ENCODE measurements at places on chromosomes 5 and 9. TPM values are rescaled to one million over a fixed set of nuclear protein-coding genes. Genes with fewer than 3 reads are reported as not detected.

DNA sequence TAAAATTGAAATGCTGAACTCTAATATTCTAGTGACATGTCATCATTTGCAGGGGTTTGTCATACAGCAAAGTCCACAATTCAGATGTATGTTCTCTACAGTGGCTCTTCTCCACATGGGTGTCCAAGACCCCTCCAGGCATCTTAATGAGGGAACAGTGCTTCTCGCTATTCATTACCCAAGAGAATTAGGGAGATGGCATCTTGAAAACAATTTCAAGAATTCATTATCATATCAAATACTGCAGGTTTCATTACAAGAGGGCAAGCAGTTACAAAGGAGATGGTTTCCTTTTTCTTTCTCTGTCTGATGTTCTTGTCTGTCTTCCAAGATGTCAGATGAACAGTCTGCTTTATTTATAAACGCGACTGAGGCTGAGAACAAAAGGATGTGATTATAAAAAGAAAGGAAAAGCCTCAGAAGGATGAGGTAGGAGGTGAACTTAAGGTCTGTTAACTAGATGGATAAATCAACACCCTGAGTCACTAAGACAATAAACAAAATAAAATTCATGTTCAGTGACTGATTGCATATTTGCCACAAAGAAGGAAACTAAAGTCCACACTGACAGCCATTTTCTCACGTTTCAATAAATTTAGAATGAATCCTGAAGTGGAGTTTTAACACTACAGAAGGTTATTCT, 326.7 kb upstream of the EFNA5 start:
- no peak for DNase-seq
- H3K27ac ChIP-seq, result no peak overlapping the region
- peaks cover 7% of the 10 kb centered on the region for H3K4me1 ChIP-seq
- no peak overlapping the region for H3K4me3 ChIP-seq
- H3K36me3 ChIP-seq, result no peaks in the 10 kb centered on the region
- H3K27me3 ChIP-seq, result no peaks in the 10 kb centered on the region

DNA sequence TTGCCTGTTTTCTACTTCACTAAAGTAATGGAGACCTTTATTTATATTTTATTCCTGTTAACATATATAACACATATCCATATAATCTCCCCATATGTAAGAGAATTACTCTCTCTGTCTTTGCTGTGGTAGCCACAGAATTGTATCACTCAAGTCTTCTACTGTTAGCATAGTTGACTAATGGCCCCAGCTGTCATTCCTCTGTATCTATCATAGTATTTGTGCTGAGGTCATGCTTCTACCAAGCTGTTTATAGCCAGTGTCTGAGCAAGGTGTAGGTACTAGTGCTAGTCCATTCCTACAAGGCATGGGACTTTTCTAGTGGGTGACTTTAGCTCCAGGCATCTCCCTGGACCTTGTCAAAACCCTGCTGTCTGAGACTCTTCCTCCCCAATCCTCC, 244.1 kb downstream of the KIAA0825 start:
- H3K27me3 ChIP-seq, result no peaks in the 10 kb centered on the region
- H3K36me3 ChIP-seq, result no peaks in the 10 kb centered on the region
- H3K27ac ChIP-seq, result no peak overlapping the region
- no peak for DNase-seq
- H3K4me3 ChIP-seq, result no peak overlapping the region
- H3K4me1 ChIP-seq, result no peaks in the 10 kb centered on the region

DNA sequence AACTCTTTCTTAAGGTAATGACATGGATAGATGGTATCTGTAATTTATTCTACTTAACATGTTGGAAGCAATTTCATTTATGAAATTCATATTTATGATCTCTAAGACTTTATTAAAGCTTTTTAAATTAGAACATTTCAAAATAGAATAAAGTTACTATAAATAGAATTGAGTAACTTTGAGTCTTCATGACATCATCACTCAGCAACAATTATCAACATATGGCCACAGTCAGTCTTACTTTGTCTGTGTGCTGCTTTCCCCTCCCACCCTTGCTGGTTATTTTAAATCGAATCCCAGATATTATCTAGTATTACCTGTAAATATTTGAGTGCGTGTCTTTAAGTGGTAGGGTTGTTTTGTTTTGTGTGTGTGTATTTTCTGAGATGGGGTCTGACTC, 65.2 kb downstream of the IPO11 start:
- H3K4me1 ChIP-seq, result peaks cover 17% of the 10 kb centered on the region
- no peak for DNase-seq
- H3K27ac ChIP-seq, result no peak overlapping the region
- peaks cover 42% of the 10 kb centered on the region for H3K36me3 ChIP-seq

GRCh38 chr5:37871023-37871815, 31.4 kb upstream of the GDNF start:
- no peak overlapping the region for H3K27ac ChIP-seq
- no peak for DNase-seq
- H3K4me3 ChIP-seq, result no peak overlapping the region

DNA sequence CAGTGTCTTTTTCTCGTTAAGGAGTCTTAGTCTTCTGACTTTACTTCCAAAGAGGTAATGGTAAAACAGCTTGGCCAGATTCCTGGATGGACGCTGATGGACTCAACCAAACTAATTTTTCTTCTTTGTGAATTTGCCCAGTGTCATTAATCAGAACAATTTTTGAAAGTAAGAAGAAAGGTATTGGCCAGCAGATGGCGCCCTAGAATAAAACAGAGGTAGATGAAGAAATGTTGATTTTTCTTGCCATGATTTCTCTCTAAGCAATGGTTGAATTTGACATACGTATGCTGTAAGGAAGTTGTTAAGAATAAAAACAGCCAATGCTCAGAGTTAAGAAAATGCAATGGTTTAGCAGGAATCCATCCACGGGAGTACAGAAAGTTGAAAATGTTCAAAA, 500.0 kb downstream of the DIRAS2 start:
- no peak overlapping the region for H3K4me3 ChIP-seq
- H3K36me3 ChIP-seq, result no peaks in the 10 kb centered on the region
- H3K27me3 ChIP-seq, result peaks cover 36% of the 10 kb centered on the region
- no peak overlapping the region for H3K27ac ChIP-seq

DNA sequence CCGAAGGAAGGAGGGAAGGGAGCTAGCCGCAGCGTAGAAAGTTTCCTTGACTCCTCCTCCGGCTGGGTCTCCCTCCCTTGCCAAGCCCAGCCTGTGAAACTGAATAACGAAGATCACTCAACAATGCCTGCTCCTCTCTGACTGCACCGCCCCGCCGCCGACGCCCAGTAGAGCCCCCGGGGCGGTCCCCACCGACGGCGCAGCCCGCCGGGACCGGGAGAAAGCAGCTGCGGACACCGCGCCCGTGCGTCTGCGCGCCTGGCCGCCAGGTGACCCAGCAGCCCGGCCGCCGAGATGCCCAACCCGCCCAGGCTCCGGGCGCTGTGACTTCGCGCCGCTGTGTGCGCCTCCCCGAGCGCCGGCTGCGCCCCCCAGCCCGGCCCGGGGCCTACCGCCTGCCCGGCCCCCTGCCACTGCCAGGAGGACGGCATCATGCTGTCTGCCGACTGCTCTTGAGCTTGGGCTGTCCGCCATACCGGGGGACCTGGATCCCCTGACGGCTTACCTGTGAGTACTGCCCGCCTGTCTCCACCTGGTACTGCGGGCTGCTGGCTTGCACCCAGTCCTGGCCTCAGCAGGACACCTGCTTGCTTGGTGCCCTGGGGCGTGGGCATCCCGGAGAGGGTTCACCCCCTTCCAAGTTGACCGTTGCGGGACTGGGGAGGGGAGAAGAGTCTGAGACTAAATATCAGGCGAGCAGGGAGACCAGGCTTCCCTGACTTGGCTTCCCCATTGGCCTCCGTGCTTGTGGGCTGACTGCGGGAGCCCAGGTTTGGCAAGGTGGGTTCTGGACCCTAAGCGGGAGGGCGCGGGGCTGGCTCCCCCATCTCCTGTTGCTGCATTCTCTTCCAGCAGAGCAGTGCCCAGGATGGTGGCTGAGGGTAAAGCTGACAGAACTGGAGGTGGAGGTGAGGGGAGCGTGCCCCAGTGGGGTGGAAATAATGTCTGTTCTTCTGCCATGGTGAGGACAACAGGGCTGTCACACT, 26.2 kb upstream of the SPTLC1 start:
- no peak for DNase-seq
- H3K27ac ChIP-seq, result no peak overlapping the region
- peaks cover 31% of the 10 kb centered on the region for H3K27me3 ChIP-seq
- H3K4me1 ChIP-seq, result peaks cover 10% of the 10 kb centered on the region
- H3K36me3 ChIP-seq, result no peaks in the 10 kb centered on the region

DNA sequence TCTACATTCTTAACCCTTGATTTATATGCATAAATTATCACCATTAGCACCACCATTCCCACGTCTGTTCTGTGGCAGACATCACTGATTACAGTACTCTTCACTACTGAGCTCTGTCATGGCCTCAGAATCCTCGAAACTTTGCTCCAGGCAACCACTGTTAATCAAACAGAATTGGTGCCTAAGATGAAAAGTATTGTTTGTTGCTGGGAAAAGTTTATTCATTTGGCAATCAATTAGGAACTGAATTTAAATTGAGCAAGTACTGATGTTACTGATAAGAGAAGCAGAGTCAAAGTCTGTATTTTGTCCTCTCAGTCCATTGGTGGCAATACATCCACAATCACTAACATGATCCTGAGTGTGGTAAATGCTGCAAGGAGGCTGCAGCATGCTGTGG, 12.8 kb downstream of the SLC1A1 start:
- H3K27ac ChIP-seq, result no peak overlapping the region
- no peak for DNase-seq
- H3K36me3 ChIP-seq, result no peaks in the 10 kb centered on the region
- H3K27me3 ChIP-seq, result no peaks in the 10 kb centered on the region
- H3K4me3 ChIP-seq, result no peak overlapping the region

DNA sequence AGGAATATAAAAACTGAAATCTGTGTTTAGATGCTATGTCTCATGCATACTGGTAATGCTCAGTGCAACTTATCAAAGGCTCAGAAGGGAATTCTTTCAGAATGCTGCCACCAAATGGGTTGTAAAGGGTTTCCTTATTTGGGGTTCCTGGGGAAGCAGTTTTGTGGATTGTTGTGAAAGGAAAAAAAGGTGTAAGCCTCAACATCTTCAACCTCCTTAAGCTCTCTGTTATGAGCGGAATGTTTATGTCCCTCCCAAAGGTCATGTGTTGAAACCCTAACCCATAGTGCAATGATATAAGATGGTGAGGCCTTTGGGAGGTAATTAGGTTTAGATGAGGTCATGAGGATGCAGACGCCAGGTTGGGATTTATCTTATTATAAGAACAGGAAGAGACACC, 41.6 kb downstream of the GNA14 start:
- peaks cover 13% of the 10 kb centered on the region for H3K27me3 ChIP-seq
- no peaks in the 10 kb centered on the region for H3K36me3 ChIP-seq
- no peak for DNase-seq

- no peaks in the 10 kb centered on the region for H3K36me3 ChIP-seq
- no peak overlapping the region for H3K4me3 ChIP-seq
- no peaks in the 10 kb centered on the region for H3K4me1 ChIP-seq
- no peak overlapping the region for H3K27ac ChIP-seq
- DNase-seq, result no peak
These were observed 166.1 kb downstream of the MACROH2A1 start for GRCh38 chr5:135232958-135233357.

DNA sequence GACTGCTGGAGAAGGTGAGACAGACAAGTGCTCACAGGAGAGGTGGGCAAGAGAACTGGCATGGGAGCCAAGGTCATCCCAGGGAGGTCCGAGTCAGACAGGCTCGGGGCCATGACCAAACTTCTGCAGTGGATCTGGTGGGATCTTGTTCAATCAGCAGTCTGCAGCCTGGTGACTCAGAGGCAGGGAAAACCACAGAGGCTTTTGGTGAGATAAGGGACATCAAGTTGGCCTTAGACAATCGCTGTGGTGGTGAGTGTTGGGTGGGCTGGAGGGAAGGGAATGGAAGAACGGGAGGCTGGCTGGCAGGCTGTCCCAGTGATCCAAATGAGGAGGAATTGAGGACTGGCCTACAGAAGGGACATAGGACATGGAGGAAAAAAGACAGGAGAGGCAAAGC, 123.8 kb downstream of the TMEM174 start:
- H3K4me3 ChIP-seq, result no peak overlapping the region
- H3K4me1 ChIP-seq, result no peaks in the 10 kb centered on the region
- peaks cover 5% of the 10 kb centered on the region for H3K36me3 ChIP-seq
- no peak for DNase-seq
- no peak overlapping the region for H3K27ac ChIP-seq
- peaks cover 77% of the 10 kb centered on the region for H3K27me3 ChIP-seq

GRCh38 chr5:33937017-33937706, 976 bp downstream of the RXFP3 start:
- no peak overlapping the region for H3K4me3 ChIP-seq
- H3K4me1 ChIP-seq, result no peaks in the 10 kb centered on the region
- H3K27me3 ChIP-seq, result peaks cover 55% of the 10 kb centered on the region
- no peak for DNase-seq
- no peak overlapping the region for H3K27ac ChIP-seq

DNA sequence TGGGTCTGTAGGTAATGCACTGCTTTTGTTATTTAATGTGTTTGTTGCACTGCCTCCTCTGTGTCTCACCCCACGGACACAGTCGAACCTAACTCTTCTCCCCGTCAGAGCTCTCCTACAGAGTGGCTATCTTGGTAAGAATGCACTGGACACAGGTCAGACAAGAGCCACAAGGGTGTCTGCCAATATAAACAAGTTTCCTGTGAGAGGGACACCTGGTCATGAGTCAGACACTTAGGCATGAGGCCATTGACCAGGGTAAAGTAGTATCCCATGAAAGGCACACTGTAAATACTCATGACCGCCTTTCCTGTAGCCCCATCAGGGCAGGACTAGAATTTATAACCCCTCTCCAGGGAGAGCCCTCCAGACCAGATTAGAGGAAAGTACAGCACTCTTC, 115.5 kb downstream of the SLC12A2 start:
- H3K36me3 ChIP-seq, result peaks cover 9% of the 10 kb centered on the region
- no peak overlapping the region for H3K27ac ChIP-seq
- DNase-seq, result no peak
- H3K4me1 ChIP-seq, result peaks cover 24% of the 10 kb centered on the region
- H3K4me3 ChIP-seq, result no peak overlapping the region

DNA sequence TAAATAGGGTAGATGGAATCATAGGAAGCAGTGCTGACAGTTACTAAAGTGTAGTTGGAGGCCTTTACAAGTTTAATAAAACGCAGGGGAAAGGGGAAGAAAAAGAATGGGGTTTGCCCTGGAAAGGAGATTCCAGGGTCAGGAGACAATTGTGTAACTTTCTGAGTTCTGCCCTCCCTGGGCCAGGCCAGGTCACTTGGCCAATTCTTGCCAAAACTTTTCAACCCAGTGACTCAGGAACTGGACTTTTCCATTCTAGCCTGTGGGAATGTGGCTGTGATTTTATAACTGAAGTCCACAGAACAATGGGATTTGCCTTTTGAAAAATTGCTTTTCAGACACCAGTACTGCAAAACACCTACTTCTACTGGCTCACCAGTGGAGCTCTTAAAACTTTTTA, 289.8 kb upstream of the ANKRD55 start:
- H3K4me3 ChIP-seq, result no peak overlapping the region
- H3K4me1 ChIP-seq, result peaks cover 3% of the 10 kb centered on the region
- H3K36me3 ChIP-seq, result no peaks in the 10 kb centered on the region
- H3K27me3 ChIP-seq, result no peaks in the 10 kb centered on the region
- DNase-seq, result no peak

Gene STOML2
- total RNA-seq, result 211 TPM

Gene EQTN
- not detected for total RNA-seq

Gene AJM1
- total RNA-seq, result 5.0 TPM

Gene NUP188
- total RNA-seq, result 175 TPM
